ENCODE measurements at places on chromosomes 2 and 18.
A peak's percentile ranks its signal among the peaks of the same experiment; 100 is the strongest.

DNA sequence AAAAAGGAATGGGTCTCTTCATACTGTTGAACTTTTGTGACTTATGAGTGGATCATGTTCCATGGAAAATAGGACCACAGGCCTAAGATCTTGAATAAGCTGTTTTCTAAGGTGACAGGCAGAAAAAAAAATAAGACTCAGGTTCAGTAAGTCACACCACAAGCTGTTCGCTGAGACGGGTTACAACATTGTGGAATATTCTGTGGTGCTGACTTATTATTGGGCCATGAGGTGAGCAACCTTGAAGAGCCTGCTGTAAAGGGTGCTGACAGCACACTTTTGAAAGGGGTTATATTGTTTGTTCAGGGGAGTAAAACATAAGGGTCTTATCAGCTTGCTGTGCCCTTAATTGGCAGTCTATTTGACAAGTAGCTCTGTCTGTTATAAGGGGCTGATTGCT, 439.8 kb upstream of the SLC14A2 start:
- DNase-seq, result peak; percentile 17

GRCh38 chr2:127176371-127177311, 43.5 kb downstream of the CYP27C1 start:
- DNase-seq, result no peak

- DNase-seq, result peak; percentile 57
Observed at GRCh38 chr18:70464343-70465114, 175.7 kb downstream of the SOCS6 start.

- no peak for DNase-seq
Observed at GRCh38 chr2:135119582-135119981, 67.5 kb downstream of the RAB3GAP1 start.

DNA sequence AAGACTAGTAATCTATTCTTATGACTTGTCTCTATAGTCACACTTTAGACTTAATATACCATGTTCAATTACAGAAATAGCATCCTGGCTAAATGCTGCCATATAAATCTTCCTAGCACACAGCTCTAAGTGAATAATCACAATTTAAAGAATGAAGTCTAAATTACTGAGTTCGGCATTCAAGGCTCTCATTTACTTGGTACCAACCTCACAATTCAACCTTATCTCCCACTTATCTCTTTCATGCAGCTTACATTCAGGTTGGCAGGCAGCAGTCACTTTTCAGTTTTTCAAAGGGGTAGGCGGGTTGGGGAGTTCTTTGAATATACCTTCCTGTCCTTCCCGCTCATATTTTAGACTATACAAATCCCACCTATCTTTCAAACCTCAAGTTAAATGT, 1.5 kb downstream of the MMADHC start:
- DNase-seq, result no peak

- peak; percentile 97 for DNase-seq
Observed at GRCh38 chr2:84919885-84920580, 14.6 kb downstream of the TMSB10 start.

GRCh38 chr2:109148117-109148746, 19.2 kb downstream of the SH3RF3 start:
- no peak for DNase-seq

DNA sequence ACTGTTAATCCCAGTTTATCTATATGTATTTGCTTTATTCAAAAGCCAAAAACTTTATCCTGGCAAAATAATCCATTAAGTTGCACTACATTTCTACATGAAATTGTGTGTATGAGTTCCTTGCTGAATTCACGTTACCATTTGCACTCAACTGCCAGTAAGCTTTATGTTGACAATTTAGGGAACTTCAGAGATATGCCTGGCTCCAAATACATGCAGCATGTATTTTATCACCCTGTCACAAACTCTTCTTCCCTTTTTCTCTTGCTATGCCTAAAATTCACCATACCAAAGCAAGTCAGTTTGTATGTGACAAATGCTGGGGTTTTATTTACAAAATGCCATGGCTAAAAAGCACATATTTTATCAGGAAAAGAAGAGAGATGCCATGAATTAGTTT, 157.6 kb upstream of the CDH2 start:
- no peak for DNase-seq

- no peak for DNase-seq
Observed at GRCh38 chr2:136008205-136008865, 22.9 kb upstream of the DARS1 start.

DNA sequence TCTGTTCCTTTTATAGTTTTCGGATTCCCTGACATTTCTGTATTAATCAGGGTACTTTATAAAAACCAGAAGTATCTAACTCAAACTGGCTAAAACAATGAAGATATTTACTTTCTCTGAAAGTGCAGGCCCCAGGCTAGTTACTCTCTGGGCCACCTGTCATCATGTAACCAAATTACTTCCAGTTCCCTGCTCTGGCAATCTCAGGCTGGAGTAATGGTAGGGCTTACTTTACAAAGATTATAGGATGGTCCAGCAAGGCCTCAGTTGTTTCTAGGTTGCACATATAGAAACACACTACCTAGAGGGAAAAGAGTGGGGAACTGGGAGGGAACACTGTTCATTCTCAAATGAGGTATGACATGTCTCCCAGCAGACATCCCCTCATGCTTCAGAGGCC, 74.8 kb downstream of the CHST9 start:
- DNase-seq, result no peak

All from epithelial cell of esophagus (primary cell).